AG09319 (cell line): ENCODE measurements at places on chromosomes 6 and 20.
A peak's percentile ranks its signal among the peaks of the same experiment; 100 is the strongest.

GRCh38 chr6:33206027-33206863 is 1.8 kb downstream of the HSD17B8 start:
- DNase-seq: no peak

- DNase-seq: no peak
These were observed 38.2 kb downstream of the SAMD5 start for GRCh38 chr6:147546501-147547368.

DNA sequence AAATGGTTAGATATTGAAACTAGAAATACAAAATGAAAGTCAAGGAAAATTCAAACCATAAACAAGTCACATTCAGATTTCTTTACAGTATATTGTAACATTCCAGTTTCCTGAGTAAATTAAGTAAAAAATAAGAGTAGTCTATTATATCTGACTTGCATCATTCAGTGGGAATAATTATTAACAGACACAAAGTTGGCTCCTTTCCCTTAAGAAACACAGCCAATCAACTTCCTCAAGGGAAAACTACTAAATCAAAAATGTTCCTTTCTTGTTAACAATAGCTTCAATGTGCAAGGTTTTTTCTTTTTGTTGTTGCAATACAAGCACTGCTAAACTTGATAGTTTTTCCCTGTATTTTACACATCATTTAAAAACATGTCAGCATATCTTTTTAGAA is 33.2 kb downstream of the DNAAF9 start:
- peak; percentile 64 for DNase-seq

DNA sequence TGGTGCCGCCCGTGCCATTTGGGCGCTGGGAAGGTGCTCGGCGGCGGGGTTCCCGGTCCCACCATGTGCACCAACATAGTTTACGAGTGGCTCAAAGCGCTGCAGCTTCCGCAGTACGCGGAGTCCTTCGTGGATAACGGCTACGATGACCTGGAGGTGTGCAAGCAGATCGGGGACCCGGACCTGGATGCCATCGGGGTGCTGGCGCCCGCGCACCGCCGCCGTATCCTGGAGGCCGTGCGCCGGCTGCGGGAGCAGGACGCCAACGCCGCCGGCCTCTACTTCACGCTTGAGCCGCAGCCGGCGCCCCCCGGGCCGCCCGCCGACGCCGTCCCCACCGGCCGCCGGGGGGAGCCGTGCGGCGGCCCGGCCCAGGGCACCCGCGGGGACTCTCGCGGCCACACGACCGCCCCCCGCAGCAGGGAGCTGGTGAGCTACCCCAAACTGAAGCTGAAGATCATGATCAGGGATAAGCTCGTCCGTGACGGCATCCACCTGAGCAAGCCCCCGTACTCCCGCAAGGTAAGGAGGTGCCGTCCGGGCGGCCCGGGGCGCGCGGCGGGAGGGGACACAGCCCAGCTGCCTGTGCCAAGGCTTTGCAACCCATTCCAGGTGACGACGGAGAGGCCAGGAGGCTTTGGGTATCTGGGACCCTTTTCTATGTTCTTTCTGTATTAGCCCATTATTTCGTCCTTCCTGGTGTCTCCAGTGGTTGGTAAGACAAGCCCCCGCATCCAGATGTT is 547 bp downstream of the SAMD5 start:
- DNase-seq: no peak

- no peak for DNase-seq
These were observed 100.9 kb upstream of the IYD start for GRCh38 chr6:150267686-150268561.

GRCh38 chr6:17710331-17710730 is 3.6 kb upstream of the NUP153 start:
- no peak for DNase-seq
